ENCODE measurements at places on chromosomes 16 and 17.
A peak's percentile ranks its signal among the peaks of the same experiment; 100 is the strongest.

DNA sequence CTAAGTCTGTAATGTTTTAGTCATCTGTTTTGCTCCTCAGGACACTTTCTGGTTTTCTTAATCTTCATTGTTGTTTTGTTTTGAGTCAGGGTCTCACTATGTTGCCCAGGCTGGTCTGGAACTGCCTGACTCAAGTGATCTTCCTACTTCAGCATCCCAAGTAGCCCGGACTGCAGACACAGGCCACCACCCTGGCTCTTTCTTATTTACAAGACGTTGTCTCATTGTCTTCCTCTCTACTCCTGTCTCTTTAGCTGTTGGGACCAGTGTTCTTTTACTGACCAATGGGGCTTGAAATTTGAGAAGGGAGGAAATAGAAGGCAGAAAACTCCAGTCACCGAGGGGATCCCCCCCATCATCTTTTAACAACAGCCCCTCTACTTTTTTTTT, 1.2 kb downstream of the SCPEP1 start:
- DNase-seq, result no peak

GRCh38 chr17:5794881-5795506, 210.7 kb upstream of the NLRP1 start:
- no peak for DNase-seq

DNA sequence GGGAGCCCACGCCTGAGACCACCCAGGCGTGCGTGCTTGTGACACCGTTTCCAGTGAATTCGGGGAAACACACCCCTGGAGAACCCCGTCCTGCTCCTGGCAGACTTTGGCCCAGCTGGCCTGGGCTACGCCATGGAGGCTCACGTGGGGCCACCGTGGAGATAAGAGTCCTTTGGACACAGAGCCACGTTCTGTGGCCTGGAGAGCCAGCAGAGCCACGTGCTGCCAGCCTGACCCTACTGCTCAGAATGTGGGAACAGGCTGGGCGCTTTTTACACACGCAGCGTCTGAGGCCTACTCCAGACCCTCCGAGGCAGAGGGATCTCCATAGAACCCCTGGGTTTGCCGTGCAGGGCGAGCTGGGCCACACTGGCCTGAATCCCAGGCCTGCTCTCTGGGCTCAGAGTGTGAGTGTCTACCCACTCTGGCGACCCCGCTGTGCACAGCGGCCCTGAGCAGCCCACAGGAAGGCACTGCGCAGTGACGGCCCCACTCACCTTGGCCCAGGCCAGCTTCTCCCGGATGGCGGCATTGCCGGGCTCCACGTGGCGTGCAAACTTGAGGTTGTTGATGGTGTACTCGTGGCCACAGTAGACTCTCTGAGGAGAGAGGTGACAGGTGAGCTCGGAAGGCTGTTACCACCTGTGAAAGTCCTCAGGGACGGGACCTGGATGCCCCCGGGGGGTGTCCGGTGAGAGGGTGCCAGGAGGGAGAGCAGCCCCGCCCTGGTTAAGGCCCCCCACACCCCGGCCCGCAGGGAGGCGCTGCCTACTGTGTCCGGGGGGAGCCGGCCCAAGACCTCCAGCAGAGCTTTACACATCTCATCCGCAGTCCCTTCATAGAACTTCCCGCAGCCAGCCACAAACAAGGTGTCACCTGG, 10.0 kb downstream of the HAGH start:
- no peak for DNase-seq

- no peak for DNase-seq
Measured at GRCh38 chr17:6551869-6552531, 4.4 kb downstream of the PITPNM3 start.

DNA sequence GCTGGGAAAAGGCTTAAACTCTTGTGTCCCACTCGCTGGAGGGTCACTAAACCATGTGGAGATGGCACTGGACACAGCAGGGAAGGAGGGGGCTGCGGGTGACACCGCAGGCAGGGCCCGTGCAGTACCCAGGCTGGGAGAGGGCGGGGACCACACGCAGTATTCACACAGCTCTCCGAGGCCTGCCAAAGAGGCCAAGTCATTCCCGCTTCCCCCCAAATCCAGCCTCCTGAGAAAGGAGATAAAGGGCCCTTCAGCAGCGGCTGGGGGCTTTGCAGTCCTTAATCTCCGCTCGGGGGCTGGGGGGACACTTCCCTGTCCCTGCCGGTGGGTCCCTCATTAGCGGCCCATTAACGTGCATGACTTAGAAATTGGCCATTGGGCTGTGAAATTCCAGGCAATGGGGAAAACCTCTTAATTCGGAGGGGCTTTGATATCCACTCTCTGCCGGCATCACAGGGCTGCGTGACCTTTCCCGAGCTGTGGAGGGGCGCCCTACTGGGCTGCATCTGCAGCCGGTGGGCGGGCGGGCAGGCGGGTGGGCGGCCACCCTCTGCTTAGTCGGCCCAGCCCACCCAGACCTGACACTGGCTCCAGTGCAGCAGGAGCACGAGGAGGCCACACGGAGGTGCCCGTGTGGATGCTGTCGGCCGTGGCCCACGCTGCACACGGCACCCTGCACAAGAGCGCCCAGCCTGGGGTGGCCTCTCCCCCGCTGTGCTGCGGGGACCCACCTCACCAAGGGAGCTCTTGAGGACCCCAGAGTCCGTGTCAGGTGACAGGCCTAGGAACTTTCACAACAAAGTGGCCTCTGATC, 2.6 kb upstream of the SLC38A8 start:
- DNase-seq, result no peak

GRCh38 chr17:76182016-76182764, 41.1 kb upstream of the FOXJ1 start:
- DNase-seq, result peak; percentile 90

GRCh38 chr17:4573669-4574068, 10.7 kb upstream of the SMTNL2 start:
- no peak for DNase-seq

- DNase-seq, result no peak
Measured at GRCh38 chr17:7610641-7611040, 4.1 kb downstream of the FXR2 start.

GRCh38 chr17:59561042-59561441, 4.4 kb upstream of the DHX40 start:
- peak; percentile 47 for DNase-seq

All from ACHN (cell line).